Small intestine (tissue), 16 donors: ENCODE measurements at places on chromosomes 11 and 22.
A peak's percentile ranks its signal among the peaks of the same experiment; 100 is the strongest.

GRCh38 chr11:6608726-6609501 is 3.1 kb downstream of the TAF10 start:
- DNase-seq: no peak

- DNase-seq: no peak
Observed at GRCh38 chr11:111476366-111476765, 35.8 kb downstream of the BTG4 start.

DNA sequence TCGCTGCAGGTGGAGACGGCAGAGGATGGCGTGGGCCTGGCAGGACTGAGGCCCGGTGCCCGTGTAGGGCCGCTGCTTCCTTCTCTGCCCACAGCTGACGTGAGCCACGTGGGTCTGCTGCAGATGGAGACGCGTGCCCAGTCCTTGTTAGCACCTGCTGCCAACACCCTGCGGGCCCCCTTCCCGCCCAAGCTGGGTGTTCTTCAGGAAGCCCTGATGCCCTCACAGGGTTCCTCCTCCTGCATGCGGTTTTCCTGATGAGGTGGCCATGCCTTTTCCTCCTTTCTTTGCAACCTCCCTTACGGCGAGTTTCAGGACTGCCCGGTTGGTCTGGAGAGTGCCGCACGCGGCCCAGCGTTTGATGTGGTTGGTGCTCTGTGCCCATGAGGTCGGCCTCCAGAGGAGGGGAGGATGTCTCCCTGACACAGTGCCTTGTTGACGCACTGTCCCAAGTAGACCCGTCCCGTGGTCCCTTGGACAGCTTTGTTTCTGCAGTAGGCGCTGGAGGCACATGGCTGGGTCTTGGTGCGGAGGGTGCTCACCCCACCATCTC is 44.7 kb downstream of the AP2A2 start:
- DNase-seq: no peak

GRCh38 chr22:37420686-37421467 is 6.4 kb downstream of the ELFN2 start:
- no peak for DNase-seq

DNA sequence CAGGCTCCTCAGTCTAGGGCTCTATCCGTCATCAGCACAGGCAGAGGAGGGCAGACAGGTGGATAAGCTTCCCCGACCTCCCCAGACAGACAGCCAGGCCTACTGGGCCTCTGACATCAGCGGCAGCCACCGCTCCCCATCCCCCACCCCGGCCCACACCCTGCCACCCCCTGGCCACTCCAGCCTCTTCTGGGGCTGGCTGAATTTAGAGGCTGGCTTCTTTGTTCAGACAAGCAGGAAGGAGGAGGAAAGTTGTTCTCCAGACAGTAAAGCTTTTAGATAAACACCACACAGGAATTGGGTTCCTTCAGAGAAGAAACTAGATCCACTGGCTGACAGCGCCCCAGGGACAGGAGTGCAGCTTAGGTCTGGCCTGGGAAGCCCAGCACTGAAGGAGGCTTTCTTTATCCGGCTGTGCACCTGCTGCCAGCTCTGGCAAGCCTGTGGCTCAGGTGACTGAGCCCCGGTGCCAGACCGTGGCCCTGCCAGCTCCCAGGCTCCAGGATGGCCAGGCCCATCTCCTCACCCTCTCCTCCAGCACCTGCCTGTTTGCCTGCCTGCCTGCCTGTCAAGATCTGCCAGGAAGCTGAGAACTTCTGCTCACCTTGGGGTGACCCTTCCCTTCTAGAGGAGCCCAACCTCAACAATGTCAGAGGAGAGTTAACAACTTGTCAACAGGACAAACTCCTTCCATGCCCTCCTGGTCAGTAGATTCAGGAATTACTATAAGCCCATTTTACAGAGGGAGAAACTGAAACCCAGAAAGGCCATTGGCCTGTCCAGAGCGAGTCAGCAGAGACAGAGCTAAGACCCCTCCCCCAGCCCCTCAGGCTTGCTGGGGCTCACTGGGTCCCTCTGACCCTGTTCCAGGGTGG is 44.0 kb upstream of the KLHL35 start:
- no peak for DNase-seq

GRCh38 chr11:83219095-83219494 is 25.6 kb downstream of the ANKRD42 start:
- DNase-seq: peak; percentile 5

- DNase-seq: no peak
Observed at GRCh38 chr22:40480996-40481395, 110.6 kb downstream of the SGSM3 start.

- no peak for DNase-seq
Observed at GRCh38 chr22:38411016-38411415, 44.0 kb downstream of the KCNJ4 start.

GRCh38 chr22:36966851-36967540 is 52.3 kb downstream of the TST start:
- no peak for DNase-seq

- DNase-seq: no peak
Observed at GRCh38 chr11:46364056-46364455, 16.8 kb downstream of the DGKZ start.

DNA sequence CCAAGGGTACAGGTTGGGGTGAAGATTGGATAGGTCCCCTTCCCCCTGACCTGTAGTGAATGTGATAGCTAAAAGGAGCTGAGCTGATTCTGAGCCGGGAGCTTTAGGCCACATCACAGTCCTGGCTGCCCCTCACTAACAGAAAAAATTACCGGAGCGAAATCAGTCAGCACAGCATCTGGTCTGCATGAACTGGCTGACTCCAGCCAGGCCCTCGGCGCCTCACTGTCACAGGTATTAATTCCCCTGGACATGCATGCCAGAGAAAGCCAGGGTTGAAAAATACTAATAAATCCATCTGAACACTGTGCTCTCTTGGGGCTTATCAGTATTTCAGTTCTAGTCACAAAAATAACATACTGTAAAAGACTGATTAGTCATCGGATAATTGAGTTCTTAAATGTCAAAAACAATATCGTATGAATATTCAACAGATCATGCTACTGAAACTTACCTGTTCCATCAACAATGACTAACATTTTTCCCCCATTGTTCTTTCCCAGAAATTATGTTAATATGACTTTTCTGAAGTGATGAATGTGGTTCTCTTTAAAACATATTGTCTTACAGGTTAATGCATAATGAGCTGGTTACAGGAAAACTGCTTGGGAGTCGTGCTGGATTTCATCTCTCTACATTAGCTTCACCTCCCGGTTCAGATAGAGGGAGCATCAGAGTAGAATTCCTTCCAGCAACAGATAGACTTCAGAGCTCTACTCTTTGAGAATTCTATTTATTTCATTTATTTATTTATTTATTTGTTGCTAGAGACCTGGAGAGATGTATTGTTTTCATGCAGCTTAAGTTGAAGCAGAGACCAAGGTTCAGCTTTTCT is 387.7 kb downstream of the NXPE2 start:
- DNase-seq: no peak

- DNase-seq: no peak
Observed at GRCh38 chr11:57463671-57464538, 3.6 kb downstream of the RTN4RL2 start.

- DNase-seq: no peak
Observed at GRCh38 chr11:109892321-109892794, 200.8 kb upstream of the ZC3H12C start.

DNA sequence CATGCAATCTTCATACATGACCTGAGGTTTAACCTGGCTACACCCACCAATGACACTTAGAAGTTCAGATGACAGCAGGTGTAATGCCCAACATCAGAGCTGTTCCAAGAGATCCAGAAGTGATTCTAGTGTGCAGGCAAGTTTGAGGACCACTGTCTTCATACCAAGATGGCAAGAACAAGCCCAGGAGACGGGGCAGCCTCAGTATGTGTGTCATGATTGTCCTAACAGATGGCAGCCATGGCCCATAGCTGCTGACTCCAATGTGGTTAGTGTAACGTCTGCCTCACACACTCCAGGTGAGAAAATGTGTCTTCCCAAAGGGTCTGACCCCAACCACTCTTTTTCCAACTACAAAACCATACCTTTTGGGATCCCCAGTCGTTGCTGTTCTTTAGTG is 97.3 kb downstream of the ETS1 start:
- DNase-seq: no peak

- no peak for DNase-seq
Observed at GRCh38 chr11:35605706-35606105, 12.6 kb upstream of the FJX1 start.

DNA sequence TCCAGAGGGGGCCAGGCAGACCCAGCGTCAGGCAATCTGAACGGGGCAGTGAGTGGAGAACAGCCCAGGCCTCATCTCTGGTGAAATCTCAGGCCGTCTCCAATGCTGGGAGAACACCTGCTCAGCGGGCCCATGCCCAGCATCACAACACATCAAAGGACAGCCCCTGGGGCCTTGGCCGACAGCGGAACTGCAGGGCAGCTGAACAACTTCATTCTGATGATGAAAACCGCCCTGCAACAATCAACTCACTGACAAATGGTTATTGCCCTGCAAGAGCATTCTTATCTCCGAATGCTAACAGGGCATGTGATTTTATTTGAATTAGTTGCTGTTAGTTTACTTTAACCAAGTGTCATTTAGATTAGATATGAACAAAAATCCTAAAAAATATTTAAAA is 14.6 kb downstream of the CELSR1 start:
- peak; percentile 75 for DNase-seq

DNA sequence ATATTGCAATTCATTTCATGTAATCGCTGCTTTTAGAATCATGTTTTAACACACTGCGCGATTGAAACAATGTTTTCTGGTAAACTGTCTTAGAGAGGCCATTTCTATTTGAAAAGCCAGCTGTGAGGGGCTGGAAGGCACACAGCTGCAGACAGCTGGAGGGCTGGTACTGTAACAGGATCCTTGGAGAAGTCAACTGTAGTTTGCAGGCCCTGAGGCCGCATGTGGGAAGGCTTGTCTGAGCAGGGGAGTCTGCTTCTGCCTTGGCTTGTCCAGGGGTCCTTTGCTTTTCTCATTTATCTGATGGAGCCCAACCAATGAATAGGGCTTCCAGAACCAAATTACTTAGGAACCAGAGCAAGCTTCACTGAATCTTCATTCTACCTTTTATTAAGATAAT is 313.5 kb downstream of the BLID start:
- no peak for DNase-seq
